ENCODE measurements at places on chromosomes 5 and 9.

DNA sequence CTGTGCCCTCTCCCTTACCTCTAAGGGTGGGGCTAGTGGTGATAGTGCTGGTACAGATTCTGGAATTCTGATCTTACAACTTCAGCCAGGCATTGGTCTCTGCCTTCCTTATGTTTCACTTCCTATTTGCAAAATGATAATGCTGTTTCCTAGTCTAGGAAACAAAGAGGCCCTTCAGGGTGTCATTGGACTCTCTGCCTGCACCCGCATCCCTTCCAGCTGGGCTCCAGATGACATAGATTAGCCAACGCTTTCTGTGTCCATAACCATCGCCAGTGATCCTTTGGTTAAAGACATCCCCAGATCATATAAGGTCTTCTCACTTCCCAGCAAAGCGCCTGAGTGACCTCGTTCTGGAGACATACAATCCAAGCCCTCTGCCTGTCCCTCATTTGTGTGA lies 180.7 kb downstream of the ERCC6L2 start:
- no peak for DNase-seq

GRCh38 chr5:167871091-167871490 lies 420.4 kb upstream of the WWC1 start:
- DNase-seq: no peak

DNA sequence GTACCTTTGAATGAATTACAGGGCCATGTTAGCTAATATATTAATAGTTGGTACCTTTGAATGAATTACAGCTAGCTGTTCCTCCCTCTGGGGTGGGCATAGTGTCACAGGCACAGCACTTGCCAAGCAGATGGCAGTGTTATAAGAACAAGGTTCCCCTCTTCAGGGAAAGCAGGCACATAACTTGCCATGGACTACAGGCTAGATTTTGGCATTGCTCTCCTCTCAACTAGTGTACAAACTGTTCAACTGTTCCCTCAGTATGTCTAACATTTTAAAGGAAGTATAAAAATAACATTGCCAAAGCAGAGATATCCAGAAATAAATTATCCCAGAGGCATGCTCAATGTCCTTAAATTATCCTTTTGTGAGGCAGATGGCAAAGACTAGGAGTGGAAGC lies 33.7 kb downstream of the ABITRAM start:
- no peak for DNase-seq

GRCh38 chr9:110429453-110429852 lies 91.8 kb upstream of the TXNDC8 start:
- DNase-seq: no peak

DNA sequence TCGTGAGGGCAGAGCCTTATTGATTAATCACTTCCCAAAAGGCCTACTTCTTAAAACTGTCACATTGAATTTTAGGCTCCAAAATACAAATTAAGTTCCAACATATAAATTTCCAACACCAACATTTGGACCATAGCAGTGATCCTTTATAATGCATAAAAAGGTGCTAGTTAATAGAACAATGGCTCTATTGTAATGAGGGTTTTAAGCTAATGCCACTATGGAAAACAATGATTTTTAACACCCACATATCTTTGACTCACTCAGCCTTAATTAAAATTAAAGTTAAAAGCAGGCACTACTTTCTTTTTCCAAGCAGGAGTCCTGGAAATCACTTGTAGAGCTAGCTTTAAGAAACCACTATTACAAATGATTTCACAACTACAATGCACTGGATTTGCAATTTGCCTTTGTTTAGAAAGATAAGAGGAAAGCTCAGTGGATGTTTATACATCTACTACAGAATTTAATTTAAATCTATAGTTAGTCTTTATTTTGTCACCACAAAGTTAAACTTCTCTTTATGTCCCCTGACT lies 41.8 kb downstream of the DPYSL3 start:
- DNase-seq: no peak

DNA sequence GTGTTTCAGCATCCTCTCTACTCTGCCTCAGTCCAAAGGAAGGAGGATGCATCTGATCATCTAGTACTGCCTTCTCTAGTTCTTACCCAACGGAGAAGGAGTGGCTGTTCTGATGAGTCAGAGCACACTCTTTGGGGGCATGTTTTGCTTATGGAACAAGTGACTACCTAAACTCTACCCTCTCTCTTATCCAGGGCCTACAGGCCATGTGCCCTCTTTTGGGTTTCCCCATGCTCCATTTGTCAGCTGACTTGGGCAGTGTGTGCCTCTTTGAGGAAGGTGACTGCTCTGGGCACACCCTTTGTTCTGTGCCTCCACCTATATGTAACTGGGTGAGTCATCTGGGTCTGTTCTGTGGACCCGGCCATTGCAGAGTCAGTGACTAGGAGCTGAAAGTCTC lies 89.6 kb upstream of the BNC2 start:
- no peak for DNase-seq

DNA sequence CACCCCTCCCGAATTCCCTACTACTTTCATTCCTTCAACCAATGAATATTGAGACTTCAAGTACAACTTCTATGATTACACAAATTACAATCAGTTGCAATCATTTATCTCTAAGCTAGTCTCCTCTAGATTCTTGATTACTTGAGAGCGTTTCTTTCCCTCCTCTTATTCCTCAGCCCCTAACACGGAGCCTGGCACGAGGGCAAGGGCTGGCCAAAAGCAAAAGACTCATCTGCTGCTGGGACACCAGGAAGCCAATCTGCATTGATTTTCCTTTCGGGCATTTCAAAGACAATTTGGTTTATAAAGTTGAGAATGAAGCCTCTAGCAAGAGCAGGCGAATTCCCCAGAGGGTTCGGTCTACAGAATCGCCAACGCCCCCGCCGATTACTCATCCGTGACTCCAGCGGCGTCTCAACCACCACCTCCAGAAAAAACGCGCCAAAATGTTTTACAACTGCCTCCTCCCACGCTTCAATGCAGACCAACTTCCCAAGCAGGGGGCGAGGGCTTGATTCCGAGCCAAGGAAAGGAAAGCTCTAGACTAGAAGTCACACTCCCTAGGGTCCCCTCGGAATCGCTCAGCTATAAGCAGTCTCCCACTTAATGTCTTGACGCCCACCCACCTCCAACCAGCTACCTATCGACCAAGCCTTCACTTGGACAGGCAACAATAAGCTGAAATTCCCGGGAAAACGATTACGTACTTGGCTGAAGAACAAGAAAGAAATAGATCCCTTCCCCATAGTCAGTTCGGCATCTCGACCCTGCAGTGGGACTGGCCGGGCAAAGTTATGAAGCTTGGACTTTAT lies 1.5 kb downstream of the PCSK1 start:
- no peak for DNase-seq

- DNase-seq: no peak
These were observed 211.9 kb downstream of the NXNL2 start for GRCh38 chr9:88746743-88747398.

DNA sequence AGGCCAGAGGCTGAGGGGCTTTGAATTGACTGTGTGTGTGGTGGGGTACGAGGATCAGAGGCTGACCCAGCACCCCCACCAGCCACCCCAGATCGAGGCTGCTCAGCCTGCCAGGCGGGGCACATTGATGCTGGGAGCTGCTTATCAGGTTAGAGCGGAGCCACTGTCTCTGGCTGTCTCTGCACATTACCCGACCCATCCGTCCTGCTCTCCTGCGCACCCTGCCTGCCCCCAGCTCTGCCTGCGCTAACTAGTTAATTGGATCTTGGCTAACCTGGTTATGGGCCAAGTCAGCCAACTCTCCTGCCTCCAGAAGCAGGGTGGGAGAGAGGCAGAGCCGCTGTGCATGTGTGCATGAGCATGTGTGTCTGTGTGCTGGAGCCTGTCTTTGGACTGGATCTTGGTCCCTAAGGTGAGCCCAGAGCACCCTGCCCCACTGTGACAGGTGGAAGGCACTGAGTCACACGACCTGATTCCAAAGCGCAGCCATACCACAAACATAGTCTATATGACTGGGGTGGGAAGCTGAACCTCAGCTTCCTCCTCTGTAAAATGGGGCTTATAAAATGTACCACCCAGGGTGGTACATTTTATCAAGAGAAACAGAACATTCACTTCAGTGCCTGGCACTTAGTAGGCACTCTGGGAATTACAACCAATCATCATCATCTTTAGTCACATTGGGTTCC lies 39.7 kb downstream of the PCDH1 start:
- DNase-seq: no peak

DNA sequence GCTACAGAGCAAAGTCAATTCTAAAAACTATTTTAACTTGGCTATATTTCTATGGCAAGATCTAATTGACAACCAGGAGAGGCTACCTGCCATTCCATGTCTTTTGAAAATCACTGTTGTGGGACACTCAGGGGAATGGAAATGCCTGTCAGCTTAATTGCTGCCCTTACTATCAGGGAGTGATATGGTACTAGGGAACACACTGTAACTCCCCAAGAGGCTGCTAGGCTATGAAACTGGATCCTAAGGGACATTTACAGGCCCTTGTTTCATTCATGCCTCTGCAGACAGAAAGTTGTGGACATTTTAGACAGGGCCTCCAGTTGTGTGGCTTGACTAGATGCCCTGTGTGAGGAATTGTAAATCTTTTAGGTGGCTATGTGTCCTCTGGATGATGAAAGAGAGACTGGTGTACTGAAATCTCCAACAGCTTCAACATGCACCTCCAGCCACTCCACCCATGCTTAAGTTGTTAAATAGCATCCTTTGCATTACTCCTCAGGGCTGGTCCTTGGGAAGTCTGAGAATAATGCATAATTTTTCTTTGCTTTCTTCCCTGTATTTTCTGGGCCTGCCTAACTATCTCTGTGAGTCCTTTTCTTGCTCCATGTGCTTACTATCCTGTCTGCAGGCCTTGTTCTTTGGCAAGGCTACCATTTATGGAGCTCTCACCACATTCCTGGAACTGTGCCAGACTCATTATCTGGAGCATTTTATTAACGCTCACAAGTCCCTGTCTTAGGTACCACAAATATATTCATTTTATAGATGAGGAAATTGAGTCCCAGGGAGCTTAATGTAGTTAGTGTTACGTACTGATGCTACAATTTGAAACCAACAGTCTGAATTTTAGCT lies 3.2 kb downstream of the MROH2B start:
- no peak for DNase-seq

- DNase-seq: no peak
These were observed 23.8 kb downstream of the SELENOP start for GRCh38 chr5:42787845-42788244.

- no peak for DNase-seq
These were observed 262.5 kb downstream of the PSAT1 start for GRCh38 chr9:78559449-78559885.

DNA sequence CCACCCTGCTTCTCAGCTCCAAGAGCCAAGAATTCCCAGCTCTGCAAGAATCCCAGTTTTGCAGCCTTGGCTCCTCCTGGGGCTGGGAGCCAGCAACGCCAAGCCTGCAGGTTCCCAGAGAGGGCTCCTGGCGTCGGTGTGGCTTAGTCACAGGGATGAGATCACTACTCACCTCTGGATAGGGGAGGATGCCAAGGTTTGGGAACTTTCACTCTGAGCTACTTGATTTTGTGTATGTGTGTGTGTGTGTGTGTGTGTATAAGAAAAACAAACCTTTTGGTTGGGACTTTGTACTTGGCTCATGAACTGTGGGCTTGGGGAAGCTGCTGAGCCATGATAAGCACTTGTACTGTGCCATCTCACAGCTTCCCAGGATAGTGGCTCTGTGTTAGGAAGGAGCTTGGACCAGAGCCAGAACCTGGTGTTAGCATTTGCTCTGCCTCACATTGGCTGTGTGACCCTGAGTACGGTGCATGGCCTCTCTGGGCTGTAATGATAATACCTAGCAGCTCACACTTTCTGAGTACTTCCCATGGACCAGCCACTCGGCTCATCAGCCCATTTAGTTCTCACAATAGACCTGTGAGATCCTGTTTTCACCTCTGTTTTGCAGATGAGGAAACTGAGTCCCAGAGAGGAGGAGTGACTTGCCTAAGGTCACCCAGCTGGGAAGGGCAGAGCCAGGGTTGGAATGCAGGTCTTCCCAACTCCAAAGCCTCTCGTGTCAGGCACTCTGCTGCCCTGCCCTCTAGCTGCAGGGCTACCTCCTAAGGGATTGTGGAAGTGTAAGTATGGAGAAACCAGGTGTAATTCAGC lies 41.4 kb upstream of the DAB2IP start:
- no peak for DNase-seq

- DNase-seq: no peak
These were observed 512.5 kb downstream of the DMAC1 start for GRCh38 chr9:7287065-7287464.

- no peak for DNase-seq
These were observed 181.2 kb downstream of the PIK3R1 start for GRCh38 chr5:68396722-68397121.

- no peak for DNase-seq
These were observed 22.4 kb upstream of the RASGRF2 start for GRCh38 chr5:80937584-80938356.

- no peak for DNase-seq
These were observed 348.5 kb upstream of the RIOK2 start for GRCh38 chr5:97531549-97531948.

DNA sequence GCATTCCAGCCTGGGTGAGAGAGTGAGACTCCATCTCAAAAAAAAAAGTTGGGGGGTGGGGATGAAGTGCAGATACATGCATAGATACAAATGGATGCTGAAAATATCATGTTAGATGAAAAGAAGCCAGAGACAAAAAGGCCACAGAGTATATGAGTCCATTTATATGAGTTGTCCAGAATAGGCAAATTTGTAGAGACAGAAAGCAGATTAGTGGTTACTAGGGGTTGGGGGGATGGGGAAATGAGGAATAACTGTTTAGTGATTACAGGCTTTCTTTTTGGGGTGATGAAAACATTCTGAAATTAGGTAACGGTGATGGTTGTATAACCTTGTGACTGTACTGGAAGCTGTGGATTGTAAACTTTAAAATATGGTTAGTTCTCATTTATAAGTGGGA lies 13.8 kb upstream of the LHFPL2 start:
- no peak for DNase-seq

DNA sequence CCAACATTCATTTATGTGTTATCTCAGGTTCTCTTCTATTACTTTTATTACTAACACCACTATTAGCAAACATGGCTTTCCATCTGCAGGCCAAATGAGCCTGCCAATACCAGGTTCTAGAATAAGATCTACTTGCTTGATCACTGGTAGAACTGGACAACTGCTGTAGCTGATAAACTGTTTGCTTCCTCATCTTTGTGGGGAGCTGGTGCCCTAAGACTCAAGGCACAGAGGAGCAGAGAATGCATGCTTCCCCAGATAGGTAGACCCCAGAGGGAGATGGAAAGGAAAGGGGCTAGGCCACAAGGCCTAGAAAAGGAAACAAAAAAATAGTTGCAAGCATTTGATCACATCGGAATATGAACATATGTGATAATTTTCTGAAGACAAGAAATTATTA lies 30.7 kb upstream of the AUH start:
- no peak for DNase-seq

DNA sequence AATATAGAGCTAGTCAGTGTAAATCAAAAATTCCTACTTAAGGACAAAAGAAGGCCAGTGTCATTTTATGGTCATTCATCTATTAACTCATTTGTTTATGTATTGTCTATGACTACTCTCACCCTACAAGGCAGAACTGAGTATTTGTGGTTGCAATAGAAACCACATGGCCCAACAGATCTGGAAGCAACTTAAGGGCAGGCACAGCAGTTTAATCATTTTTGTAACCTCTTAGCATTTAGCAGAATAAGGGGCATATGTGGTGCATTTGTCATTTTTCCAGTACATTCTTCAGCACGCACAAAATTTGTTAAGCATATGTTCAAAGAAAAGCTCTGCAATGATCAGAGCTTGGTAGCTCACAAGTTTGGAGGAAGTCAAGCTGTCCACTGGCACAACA lies 1.1 kb downstream of the FKBP15 start:
- no peak for DNase-seq

Measured in effector CD8-positive, alpha-beta T cell (primary cell).